GM23338 (cell line): ENCODE measurements at places on chromosomes 11 and 22. TPM values are rescaled to one million over a fixed set of nuclear protein-coding genes. Genes with fewer than 3 reads are reported as not detected.

MYEOV gene
- total RNA-seq, result 0.14 and 0.70 TPM in 2 replicates

- H3K4me1 ChIP-seq, result no peaks in the 10 kb centered on the region
- H3K36me3 ChIP-seq, result peaks cover 8% of the 10 kb centered on the region; the same call in 1 of the 2 replicates
- no peak overlapping the region for H3K4me3 ChIP-seq
- H3K27me3 ChIP-seq, result no peaks in the 10 kb centered on the region
- DNase-seq, result no peak
Observed at GRCh38 chr11:38530226-38530625, 1932.2 kb upstream of the RAG2 start.

DNA sequence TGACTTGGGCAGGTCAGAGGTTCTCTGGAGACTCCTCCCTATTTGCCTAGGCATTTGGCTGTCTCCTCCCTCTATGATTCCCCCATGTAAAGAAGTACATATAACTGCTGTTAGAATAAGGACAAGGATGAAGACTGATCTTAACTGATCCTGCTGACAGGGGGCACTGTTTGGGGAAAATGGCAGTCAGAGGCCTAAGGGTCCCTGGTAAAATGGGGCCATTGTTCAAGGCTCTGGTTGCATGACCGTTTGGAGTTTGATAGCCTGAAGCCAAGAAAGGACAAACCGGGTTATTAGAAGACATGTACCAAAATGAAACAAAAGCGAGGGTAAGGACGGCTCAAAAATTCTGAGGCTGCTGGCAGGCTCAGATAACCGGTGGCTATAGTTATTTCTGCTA lies 712.2 kb downstream of the NTM start:
- no peaks in the 10 kb centered on the region for H3K4me1 ChIP-seq
- H3K27me3 ChIP-seq, result no peaks in the 10 kb centered on the region
- no peak for DNase-seq
- H3K4me3 ChIP-seq, result no peak overlapping the region
- peaks cover 23% of the 10 kb centered on the region for H3K36me3 ChIP-seq
- no peak overlapping the region for H3K27ac ChIP-seq

GRCh38 chr22:46071451-46072109 lies 78.7 kb upstream of the PPARA start:
- peak overlapping the region; percentile 65 for H3K4me3 ChIP-seq
- H3K4me1 ChIP-seq, result peaks cover 45% of the 10 kb centered on the region
- peaks cover 58% of the 10 kb centered on the region for H3K27me3 ChIP-seq
- peak; percentile 59 for DNase-seq

DNA sequence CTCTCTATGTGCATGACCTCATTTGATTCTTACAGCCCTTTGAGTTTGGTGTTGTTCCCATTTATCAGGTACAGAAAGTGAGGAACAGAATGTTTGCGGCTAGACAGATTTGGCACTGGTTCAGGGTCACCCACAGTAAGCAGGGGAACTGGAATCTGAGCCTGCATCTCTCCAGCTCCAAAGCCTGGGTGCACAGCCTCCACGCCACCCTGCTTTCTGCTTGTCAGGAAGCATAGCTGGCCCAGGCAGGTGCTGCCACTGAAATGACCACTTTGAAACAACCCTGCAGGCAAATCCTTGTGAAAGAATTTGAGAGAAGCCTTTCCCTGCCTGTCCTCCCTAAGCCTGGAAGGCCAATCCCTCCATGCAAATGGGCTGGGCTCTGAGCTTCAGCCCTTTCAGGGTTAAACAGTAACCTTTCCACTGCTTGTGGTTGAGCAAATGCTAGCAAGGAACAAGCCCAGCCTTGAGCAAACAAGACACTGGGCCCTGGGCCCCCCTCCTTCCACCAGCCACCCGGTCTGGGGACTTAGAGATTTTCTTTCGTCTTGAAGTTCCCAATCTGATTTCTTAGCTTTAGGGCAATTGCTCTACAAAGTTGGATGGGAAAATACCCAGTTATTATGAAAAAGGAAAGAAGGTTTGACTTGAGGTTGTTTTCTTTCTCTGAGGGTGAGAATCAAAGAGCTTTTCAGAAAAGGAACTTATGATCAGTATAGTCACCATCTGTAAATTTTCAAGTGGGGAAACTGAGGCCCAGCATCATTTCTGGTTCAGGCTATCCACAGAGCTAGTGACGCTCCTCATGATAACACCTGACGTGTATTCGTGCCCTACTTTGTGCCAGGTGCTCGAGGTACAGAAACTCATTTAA lies 19.4 kb downstream of the EHF start:
- no peaks in the 10 kb centered on the region for H3K4me1 ChIP-seq
- no peaks in the 10 kb centered on the region for H3K27me3 ChIP-seq
- no peak for DNase-seq
- H3K4me3 ChIP-seq, result no peak overlapping the region

GDPD4 gene
- total RNA-seq, result not detected in 2 replicates

DNA sequence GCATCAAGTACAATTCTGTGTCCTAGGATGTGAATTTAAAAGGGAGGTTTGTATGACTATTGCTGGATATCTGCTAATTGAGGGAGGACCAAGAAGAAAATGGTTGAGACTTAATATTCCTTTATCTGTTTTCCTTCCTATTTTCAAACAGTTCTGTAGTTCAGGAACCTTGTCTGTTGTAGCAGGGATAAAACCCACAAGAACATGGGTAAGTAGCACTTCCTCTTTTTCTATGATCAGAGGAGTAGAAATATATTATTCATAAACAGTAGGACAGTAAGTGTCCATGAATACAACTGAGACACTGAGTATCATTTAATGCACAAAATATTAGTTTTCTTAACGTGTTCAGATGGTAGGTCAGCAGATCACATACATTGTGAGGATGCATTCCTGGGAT lies 7.6 kb downstream of the MS4A3 start:
- DNase-seq, result no peak
- H3K27me3 ChIP-seq, result no peaks in the 10 kb centered on the region
- H3K36me3 ChIP-seq, result no peaks in the 10 kb centered on the region
- H3K4me1 ChIP-seq, result no peaks in the 10 kb centered on the region
